ENCODE measurements at places on chromosomes 7 and 10.

DNA sequence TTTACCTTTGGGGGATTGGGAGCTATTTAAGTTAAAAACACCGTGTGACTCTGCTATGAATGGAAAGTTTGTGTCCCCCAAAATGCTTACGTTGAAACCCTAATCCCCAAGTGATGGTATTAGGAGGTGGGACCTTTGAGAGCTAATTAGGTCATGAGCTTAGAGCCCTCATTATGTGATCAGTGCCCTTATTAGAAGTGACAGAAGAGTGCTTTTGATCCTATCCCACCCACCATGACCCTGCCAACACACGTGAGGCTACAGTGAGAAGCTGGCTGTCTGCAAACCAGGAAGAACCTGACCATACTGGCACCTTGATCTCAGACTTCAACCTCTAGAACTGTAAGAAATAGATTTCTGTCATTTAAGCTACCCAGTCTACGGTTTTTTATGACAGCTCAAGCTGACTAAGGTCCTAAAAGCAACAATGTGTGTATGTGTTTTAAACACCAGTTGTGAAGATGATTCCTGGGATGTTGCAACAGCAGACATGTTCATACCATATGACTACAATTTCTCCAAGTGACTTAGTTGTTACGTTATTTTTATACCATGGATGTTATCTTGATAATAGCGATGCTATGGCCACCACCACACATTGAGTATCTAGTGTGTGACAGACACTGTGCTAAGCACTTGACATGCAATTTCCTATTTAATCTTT, 124.4 kb downstream of the PIP4K2A start:
- DNase-seq, result no peak

GRCh38 chr10:43904301-43904700, 255.6 kb upstream of the ZNF32 start:
- no peak for DNase-seq

- DNase-seq, result no peak
These were observed 187.3 kb upstream of the PRSS58 start for GRCh38 chr7:142445019-142445686.

DNA sequence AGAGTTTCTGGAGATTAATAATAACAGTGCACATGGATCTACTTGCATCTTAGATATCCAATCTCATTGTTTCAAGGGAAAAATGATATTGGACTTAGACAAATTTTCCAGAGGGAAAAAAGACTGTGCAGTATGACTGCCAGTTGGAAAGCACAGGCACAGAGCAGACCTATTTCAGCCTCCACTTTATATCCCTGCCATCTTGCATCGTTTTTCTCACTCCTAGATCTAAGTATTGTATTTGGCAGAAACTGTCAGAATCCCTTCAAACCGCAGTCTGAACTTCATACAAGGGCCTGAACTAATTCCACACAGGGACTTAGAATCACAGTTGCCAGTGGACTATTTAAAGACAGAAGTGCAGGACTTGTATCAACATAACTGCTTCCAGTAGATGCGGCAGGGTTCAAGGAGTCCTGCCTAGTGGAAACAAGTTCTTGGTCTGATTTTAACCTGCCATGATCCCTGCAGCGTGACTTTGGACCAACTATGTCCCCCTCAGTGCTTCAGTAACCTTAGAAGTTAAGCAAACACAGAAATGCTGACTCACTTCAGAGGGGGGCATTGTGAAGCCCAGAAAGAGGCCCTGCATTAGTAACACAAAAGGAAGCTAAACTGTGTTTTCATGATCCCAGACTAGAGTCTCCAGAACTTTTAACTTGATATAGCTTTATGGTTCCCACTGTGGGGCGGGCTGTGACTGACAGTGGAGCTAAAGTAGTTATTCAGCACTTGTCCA, 95.7 kb upstream of the PALS2 start:
- DNase-seq, result no peak

GRCh38 chr10:115092555-115093285, 445 bp upstream of the ATRNL1 start:
- no peak for DNase-seq

DNA sequence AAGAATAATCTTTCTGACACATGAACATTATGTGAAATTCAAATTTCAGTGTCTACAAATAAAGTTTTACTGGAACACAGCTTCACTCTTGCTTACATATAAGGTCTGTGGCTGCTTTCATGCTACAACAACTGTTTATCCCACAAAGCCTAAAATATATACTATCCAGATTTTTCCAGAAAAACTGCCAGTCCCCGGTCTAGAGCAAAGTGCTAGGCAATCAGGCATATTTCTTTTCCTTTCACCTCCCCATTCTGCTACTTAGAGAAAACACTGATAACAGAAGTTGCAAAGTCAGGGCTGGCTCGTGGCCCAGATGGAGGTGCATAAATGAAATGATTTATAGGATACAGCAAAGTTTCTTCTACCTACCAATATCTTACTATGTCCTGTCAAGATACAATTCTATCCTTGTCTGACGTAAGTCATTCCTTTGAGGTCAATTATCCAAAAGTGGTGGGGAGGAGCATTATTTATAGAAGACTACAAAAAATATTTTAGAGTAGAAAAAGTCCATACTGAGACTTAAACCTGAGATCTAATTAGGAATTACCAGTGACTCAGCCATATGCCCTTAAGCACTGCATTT, 384.1 kb downstream of the NXPH1 start:
- no peak for DNase-seq

DNA sequence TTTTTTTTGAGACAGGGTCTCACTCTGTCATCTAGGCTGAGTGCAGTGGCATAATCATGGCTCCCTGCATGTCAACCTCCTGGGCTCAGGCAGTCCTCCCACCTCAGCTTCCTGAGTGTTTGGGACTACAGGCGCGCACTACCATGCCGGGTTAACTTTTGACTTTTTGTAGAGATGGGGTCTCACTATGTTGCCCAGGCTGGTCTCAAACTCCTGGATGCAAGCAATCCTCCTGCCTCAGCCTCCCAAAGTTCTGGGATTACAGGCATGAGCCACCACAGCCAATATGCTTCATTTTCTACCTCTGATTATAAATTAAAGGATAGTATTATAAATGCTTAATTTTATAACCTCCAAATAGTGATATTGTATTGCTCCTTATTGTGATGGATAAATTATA, 121.3 kb downstream of the ADK start:
- no peak for DNase-seq

- no peak for DNase-seq
These were observed 99.1 kb downstream of the PLCE1 start for GRCh38 chr10:94092848-94093247.

DNA sequence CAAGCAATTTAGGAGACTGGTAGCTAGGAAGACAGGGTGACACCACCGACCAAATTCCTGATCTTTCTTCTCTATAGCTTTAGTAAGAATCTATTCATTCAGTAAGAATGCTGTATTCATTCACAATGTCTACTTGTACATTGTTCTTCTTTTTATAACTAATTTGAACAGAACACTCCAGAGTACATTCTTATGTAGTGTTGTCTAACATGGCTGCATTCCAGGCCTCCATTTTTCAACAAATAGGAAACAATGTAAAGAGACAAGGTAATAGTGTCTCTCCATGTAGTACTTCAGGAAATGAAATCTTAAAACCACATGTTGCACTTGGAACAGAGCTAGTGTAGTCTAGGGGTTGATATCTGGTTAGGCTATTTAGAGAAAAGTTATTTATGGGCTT, 1.8 kb downstream of the VCL start:
- DNase-seq, result no peak

- DNase-seq, result no peak
These were observed 197.3 kb downstream of the PPP1R9A start for GRCh38 chr7:95104739-95105138.

- no peak for DNase-seq
These were observed 248.1 kb downstream of the MTERF1 start for GRCh38 chr7:91632234-91632940.

DNA sequence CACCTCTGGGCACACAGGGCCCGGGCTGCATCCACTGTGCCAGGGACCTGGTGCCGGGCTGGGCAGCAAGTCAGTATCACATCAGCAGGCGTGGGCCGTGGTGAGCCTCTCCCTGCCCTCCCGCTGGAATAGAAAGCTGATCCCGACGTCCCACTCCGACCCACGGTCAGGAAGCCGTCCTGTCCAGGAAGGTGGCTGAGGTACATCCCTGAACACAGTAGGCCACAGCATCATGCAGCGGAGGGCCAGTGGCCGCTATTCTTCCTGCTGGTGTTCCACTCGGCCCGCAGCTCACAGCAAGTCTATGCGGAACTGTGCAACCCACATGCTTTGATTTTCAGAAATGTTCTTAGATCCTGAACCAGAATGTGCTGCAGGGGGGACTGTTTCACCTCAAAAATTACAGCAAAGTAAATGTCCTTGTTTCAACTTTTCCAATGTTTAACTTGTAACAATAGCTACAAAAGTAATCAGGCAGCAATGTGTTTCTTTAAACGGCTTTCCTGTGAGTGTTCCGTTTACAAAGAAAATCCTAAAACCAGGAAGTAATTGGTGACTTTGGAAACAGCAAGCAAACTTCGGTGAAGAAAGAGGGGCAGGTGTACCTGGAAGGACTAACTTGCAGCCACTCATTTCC, 676 bp upstream of the GPR146 start:
- DNase-seq, result no peak

- no peak for DNase-seq
These were observed 18.6 kb downstream of the PDE6C start for GRCh38 chr10:93630625-93631557.

Data from stimulated activated CD4-positive, alpha-beta T cell treated with anti-CD3 and anti-CD28 coated beads, Interleukin-1b, Interleukin-23, amount 100 ng/mL, for 1 hour (primary cell).